Naive thymus-derived CD4-positive, alpha-beta T cell (primary cell): ENCODE measurements at places on chromosomes 7 and 10.

DNA sequence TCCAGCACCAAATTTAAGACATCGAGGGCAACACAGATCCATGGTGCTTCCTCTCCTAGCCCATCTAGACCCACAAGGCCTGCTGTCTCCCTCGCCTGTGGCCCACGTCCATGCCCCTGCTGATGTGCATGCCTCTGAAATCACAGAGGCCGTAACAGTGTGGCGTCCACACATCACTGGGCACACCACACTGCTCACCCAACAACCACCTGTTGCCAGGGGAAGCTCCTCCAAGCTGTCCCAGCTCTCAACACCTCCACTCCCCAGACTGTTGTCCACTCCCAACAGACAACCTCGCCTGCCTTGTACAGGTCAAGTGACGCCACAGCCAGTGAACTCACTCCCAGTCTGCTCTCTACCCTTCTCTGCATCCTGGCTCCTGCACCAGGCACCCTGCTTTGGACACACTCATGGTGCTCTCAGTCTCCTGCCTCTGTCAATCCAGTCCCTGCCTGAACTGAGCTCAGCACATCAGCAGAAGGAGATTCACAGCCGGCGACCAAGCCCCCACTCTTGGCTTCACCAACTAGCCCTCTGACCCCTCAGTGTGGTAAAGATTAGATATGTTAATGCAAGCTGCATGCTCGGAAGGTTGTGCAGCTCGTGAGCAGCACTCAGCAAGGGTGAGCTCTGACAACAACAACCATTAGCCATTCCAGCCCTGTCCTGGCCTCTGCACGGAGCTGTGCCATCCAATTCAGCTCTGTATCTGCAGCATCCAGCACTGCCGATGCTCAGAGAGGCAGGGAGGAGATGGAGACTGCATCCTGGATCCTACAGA is 197.0 kb downstream of the TNS3 start:
- DNase-seq = no peak

- no peak for DNase-seq
Observed at GRCh38 chr7:33831389-33832141, 73.8 kb upstream of the BMPER start.

DNA sequence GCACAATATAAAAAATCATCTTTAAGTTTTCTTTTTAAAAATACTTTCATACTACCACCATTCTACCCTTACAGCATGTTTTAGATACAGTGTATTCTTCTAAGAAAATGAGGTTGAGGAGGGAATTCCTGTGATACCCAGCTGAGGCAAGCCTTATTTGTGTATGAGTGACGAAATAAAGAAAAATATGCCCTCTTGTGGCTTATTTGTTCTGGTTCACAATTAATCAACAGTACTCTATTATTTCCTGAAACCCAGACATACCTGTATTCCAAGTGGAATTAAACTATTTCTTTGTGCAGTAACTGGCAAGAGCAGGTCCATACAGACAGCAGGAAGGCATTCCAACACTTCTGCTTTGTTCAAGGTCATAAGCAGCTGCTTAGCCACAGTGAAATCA is 4.5 kb upstream of the SEMA3D start:
- no peak for DNase-seq

GRCh38 chr7:96538632-96539031 is 171.0 kb downstream of the SEM1 start:
- no peak for DNase-seq

- DNase-seq = no peak
Observed at GRCh38 chr7:148155000-148155399, 435.6 kb upstream of the C7orf33 start.

DNA sequence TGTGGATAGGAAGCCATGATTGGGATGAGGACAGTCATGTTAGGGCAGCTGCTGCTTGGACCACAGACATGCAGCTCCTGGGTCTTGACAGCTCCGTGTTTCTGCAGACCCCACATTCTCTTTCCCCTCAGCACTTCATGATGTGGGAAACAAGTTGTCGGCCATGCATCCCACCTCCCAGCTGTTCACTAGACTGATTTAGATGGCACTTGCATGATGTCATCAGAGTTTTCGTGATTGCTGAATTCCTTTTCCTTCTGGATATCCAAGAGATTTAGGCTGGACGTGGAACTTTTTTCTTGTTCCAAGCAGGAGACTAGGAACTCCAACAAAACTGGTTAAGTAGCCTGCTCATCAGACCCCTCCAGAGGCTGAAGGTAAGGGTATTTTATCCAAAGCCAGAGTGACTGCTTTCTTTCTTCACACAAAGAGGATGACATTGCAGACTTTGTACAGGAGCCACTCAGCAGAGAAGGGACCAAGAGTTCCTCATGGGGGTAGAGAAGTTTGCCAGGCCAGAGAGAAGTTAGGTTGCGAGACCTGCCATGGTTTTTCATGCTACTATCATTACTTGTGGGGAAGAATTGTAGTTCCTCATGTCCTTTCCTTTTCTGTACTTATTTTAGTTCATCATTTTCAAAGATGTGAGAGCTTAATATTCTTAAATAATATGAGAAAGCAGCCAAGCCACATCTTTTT is 117.7 kb upstream of the GJD4 start:
- DNase-seq = no peak

DNA sequence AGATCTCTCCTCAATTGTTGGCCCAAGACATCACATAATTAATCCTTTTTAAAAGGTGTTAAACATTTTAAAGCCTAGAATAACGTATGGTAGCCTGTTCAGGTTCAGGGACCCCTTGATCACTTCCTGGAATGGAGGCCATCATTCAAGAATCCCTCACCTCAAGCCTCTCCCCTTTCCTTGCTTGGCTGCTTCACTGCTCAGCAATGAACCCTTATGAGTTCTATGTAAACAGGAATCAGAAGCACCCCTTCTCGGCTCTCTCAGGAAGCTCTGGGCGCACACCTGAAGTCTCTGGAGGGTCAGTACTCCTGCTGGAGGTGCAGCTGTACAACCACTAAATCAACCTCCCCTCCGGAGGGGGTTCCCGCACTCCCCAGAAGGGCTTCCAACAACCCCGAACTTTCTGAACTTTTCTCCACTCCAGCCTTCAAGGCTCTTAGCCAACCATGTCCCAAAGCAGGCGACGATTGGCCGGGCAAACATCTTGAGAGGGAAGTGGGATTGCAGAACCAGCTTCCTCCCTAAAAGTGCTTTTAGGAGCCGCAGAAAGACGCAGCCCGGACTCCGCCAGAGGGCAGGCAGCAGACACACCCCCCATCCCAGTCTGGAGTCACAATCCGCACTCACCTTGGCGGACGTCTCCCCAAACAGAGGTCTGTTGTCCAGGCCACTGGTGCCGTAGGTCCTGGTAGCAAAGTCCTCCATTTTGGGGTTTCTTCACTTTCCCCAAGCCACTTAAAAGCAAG is 562 bp downstream of the TMEM243 start:
- DNase-seq = peak; percentile 51

DNA sequence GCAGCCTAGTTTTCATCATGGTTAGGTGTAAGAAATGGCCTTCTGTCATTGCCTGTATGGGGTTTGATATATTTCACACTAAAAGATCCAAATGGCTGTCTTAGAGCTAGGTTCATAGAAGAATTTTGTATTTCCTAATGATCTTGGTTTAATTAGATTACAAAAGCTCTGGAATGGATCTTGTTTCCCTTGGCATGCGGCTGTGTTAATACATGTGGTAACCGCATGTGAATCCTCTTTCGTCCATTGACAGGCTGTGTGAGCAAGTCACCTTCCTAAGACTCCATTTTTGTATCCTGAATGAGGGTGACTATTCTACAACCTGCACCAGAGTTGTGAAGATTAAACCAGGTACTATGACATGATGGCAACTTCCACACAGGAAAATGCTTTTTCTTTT is 12.4 kb upstream of the FZD1 start:
- DNase-seq = no peak

GRCh38 chr7:22142572-22142971 is 196.9 kb upstream of the CDCA7L start:
- DNase-seq = no peak

DNA sequence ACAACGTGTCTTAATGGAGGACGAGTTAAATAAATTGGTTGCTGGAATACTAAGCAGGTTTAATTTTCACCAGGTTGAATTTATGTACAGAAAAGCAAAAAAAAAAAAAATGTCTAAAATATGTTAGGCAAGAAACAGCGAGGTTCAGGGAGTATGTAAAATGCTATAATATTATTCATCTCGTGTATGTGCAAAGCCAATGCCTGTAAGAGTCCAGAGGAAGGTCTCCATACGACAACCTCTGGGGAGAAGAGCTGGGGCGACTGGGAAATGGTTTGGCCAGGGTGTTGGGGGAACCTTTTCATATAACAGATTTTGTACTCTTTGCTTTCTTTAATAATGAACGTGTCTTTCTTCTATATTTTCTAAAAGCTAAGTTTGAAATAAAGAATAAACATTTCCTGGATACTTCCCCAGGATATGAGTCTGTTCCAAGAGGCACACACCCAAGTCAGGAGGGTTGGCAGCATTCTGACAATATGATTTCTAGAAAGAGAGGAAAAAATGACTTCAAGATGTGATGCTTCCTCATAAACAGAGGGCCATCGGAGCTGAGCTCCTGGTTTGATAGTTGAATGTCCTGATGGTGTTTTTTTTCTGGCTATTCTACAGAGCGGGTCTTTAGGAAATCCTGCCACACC is 208.6 kb upstream of the MGMT start:
- no peak for DNase-seq

- DNase-seq = no peak
Observed at GRCh38 chr10:62738916-62739315, 65.6 kb upstream of the ADO start.

DNA sequence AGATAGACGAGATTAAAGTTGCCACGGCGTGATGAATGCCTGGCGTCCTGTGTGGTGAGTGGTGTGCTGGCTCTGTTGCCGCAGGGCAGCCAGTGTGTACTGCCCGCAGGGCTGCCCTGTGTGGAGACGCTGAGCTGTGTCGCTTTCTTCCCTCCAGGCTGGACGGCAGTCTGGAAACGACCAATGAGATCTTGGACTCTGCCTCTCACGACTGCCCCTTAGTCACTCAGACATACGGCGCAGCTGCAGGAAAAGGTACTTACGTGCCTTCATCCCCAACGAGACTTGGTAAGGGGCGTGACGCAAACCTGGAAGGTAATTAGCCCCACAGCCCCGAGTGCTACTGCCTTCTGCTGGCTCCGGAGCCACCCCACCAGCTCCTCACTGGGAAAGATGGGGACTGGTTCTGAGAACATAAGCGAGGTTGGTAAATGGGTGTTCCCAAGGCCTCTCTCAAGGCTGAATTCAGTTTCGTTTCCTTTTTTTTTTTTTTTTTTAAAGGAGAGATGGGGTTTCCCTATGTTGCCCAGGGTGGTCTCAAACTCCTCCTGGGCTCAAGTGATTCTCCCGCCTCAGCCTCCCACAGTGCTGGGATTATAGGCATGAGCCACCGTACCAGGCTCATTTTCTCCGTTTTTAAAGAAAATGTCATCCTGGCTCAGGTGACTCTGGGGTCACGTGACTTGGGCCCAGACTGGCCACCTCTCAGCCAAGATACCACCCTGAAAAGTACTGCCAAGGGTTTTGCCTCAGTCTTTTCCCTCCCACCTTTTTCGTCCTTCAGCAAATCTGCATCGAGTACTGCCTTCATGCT is 39.6 kb downstream of the WIPI2 start:
- no peak for DNase-seq

GRCh38 chr10:117226813-117227451 is 14.0 kb upstream of the SLC18A2 start:
- no peak for DNase-seq

GRCh38 chr7:132941905-132942304 is 140.0 kb downstream of the CHCHD3 start:
- no peak for DNase-seq

DNA sequence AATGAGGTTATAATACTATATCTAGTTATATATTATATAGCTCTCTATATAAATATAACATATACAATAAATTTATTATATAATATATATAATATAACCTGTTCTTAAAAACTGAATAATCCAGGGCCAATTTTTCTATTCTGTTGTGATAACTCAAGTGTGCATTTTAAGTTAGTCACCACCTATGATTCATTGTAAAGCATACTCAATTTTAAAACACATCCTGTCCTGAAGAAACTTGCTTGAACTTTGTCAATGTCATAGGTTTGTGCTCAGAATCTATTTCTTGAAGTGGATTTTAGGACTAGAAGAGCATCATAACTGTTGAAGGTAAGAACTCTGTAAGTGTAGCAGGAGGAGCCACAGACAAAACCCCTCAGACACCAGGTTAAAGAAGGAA is 1209.8 kb downstream of the REEP3 start:
- no peak for DNase-seq

DNA sequence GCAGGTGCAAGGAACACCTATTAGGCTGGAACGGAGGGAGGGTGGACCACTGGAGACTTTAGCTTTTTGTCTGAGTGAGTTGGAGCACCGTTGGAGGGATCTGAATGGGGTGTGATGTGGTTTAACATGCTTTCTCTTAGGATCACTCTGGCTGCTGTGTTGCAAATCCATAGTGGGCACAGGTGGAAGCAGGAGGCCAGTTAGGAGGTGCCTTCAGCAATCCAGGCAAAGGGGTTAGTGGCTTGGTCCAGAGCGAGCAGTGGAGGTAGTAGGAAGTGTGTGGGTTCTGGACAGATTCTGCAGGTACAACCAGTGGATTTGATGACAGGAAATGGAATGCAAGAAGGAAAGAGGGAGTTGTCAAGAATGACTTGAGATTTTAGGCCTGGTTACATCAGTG is 95.0 kb downstream of the MMRN2 start:
- no peak for DNase-seq

GRCh38 chr10:113422371-113422770 is 130.5 kb upstream of the HABP2 start:
- DNase-seq = no peak

DNA sequence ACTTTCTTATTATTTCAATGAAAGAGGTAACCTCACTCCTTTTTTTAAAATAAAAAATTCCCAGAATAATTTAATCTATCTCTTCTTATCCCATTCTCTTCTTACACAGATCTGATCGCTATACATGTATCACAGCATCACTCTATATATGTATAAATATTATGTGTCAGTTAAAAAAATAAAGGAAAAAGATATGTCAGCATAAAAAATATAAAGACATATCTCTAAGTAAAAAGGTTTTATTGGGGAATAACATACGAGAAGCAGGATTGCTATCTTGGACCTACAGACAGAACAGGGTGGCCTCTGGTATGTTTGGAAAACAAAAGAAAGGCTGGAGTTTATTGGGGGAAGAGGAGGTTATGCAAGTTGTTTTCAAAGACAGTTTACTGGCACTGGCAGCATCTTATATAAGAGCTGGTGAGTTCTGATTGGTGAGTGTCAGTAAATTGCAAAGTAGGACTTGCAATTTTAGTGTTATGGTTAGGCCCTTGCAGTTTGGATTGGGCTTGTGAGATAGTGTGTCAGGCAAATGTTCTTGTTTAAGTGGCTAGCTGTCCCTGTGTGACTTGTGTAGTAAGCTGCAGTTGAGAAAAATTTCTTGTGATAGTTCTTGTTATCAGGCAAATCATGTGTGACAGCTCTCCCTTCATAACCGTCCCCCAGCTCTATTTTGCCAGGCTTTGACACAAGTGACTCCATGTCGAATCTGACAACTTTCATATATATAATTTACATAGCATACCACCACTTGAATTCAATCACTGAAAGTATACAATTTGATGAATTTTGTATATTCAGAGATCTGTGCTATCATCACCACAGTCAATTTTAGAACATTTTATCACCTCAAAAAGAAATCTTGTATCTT is 118.2 kb downstream of the HBP1 start:
- no peak for DNase-seq

GRCh38 chr10:57818522-57818921 is 449.2 kb downstream of the IPMK start:
- no peak for DNase-seq
